ENCODE measurements at places on chromosomes 4 and X. TPM values are rescaled to one million over a fixed set of nuclear protein-coding genes. Genes with fewer than 3 reads are reported as not detected.

DNA sequence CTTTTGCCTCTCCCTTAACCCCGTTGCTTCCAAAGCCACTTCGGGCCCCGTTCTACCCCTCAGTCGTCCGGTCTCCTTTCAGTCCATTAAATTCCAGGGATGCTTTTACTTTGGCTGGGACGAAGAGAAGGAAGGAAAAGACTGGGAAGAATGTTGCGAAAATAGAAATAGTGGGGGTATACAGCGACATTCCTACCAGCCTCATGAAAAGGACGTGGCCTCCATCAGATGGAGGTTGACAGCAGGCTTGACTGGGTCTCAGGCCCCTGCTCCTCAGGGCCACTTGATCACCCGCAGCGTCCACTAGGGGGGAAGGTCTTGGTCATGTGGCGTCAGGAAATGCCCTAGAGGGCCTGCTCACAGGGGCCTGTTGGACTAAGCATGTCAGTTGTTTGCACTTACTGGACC, 657 bp upstream of the ANKRD50 start:
- no peak for DNase-seq

- DNase-seq = no peak
These were observed 98.0 kb upstream of the SORBS2 start for GRCh38 chr4:185909972-185910371.

DNA sequence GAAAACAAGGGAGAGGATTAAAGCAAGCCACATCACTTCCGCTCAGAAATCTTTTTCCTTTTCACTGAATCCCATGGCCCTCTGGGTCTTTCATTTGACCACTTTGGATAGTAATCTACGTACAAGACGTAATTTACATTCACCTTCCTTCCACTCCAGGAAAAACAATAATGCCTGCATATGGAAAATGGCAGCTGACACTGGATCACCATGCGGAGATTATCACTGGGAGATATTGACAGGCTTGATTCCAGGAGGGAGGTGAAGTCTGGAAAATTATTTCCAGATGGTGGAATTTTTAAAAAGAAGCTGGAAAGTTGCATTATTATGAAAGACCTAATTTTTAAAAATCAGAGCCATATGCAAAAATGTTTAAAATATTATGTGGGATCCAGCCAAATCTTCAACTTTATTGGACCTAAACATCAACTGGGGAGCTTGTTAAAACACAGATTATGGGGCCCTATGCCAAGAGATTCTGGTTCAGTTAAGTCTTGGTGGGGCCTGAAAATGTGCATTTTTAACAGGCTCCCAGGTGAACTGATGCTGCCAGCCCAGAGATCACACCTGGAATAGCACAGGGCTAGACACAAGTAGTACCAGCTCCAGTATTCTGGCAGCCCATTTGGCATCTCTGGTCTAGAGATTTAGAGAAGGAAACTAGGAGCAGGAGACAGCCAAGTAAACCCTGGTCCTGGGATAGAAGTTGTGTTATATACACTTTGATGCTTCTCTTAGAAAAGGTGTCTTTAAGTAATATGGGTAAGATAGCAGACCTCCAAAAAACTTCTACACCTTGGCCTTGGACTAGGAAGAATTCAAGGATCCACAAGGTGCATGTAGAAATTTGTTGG, 290.3 kb upstream of the LDB2 start:
- DNase-seq = no peak

Gene SORCS2
- total RNA-seq = 0.15 TPM

- DNase-seq = no peak
These were observed 103.4 kb downstream of the SLC7A11 start for GRCh38 chr4:138138774-138139173.

Gene SCD5
- total RNA-seq = 2.0 TPM

Gene ADH1C
- total RNA-seq = not detected

GRCh38 chr4:21893136-21893535, 55.4 kb downstream of the KCNIP4 start:
- DNase-seq = no peak

- DNase-seq = no peak
These were observed 173.4 kb downstream of the SCFD2 start for GRCh38 chr4:53192496-53192895.

GRCh38 chr4:158068068-158068467, 104.8 kb downstream of the GASK1B start:
- no peak for DNase-seq
